ENCODE measurements at places on chromosomes 7 and 10.

DNA sequence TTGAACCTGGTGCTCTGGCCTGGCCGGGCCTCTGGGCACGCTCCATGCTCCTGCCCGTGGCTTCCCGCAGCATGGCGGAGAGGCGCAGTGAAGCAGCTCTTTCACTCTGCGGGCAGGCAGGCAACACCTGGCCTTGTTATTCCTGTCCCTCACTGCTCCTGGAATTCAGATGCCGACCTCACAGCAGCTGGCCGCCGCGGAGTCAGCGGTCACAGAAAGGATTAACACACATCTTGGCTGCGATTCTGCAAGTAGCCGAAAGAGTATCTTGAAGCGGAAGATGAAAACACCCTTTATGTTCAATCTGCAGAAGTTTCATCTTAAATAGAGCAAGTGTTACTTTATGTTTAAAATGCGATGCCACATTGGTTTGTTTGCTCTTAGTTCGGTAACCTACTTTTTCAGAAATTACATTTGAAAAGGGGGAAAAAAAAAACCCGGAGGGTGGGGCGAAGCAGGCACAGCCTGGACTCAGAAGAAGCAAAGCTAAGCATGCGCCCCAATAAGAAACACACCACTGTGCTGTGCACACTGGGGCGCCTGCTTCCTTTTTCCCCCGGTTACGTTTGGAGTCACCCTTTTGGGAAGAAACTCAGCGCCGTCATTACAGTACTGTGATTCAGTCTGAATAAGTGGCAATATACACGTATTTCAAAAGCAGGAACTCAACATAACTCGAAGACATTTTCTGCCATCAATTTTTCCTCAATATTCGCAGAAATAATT lies 42.3 kb downstream of the BRI3 start:
- no peak for DNase-seq

- DNase-seq, result no peak
Measured at GRCh38 chr10:51643734-51644133, 55.7 kb downstream of the CSTF2T start.

- DNase-seq, result no peak
Measured at GRCh38 chr10:1559311-1559710, 178.0 kb downstream of the ADARB2 start.

GRCh38 chr7:134890246-134891240 lies 95.8 kb upstream of the AGBL3 start:
- no peak for DNase-seq

GRCh38 chr10:129863201-129863663 lies 100.8 kb downstream of the EBF3 start:
- DNase-seq, result no peak

DNA sequence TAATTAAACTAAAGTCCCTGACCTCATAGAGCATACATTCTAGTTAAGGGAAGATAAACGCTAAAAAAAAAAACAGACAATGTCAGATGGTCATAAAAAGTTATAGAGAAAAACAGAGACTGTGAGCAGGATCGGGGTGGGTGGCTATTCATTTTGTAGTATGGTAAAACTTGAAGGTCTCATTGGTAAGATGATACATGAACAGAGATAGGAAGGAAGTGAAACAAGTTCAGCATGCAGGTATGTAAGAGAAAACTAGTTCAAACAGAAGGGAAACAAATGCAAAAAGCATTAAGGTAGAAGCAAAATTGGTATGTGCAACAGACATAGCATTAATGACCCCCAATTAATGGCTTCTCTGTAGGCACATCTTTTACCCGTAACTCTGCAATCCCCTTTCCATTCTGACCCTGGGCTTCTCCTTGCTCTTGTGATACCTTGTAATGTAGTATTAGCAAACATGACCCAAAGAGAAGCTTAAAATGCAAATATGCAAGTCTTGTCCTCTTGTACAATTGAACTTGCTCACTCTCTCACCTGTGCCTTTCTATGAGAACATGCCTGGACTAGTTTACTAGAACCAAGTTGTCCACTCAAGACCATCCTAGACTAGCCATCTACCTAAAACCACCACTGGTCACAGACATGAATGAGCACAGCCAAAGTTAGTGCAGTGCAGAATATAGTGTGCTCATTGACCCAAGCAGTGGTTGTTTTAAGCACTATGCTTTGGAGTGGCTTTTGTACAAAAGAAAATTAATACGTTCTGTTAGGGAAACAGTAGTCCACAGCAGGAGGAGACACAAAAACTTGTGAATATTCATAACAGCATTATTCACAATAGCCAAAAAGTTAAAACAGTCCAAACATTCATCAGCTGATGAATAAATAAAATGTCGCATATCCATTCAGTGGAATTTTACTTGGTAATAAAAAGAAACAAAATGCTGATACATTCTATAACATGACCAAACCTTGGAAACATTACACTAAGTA lies 57.0 kb downstream of the BRAF start:
- no peak for DNase-seq

DNA sequence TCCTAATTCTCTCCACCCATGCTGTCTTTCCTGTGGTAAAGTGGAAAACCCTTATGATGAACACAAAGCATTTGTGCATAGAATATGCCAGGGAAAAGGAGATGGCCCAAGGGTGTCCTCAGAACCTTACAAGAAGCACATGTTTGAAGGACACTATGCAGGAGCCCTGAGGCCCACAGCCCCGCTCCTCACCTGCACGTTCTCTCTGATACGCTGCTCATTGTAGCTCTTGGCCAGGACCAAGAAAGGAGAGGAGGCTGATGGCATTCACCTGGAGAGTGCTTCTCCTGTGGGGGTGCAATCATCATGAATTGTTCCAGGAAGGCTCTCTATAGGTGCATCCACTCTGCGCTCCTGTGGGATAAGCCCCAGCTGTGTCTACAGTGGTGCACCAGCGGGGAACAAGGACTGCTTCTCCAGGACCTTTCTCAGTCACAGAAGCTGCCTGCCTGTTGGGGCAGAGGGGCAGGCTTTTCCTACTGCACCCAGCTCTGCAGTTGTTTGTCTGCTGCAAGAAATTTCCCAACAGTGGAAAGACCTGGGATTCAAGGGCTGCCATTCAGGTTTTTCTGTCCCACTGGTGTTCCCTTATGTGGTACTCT lies 19.9 kb downstream of the AKR1C2 start:
- DNase-seq, result no peak

GRCh38 chr10:125209591-125210355 lies 49.4 kb upstream of the CTBP2 start:
- no peak for DNase-seq

- DNase-seq, result no peak
Measured at GRCh38 chr7:137882806-137883205, 36.0 kb upstream of the DGKI start.

DNA sequence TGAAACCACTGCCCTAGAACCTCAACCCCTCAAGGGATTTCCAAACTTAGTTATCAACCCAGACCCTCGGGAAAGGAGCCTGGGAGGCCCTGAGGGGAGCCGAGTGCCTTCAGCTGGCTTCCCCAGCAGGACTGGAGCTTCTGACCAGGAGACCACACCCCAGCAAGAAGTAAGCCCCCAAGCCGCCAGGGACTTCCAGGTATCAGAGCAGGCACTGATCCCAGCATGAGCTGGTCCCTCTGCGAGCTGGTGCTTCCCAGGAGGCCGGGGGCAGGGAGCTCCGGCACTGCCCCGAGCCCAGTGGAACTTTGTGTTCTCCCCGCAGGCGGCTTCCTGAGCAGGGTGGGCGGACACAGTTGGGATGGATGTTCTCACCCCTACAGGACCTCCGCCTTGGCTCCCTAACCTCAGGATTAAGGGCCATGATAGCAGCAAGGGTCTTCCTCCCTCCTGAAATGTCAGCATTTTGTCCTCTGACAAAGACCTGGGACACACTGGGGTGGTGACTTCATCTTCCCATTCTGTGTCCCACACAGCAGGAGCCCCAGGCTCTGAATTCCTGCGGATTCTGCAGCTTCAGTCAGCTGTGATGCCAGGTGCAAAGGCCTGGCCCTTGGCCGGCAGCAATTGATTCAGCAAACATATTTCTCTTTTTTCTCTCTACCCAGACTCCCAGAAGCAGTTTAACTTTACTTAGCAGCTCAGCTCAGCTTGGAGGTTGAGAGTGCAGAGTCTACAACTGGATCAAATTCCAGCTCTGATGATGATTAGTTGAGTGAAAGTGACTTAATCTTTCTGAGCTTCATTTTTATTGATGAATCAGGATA lies 11.6 kb downstream of the ATP6V0E2 start:
- no peak for DNase-seq

- DNase-seq, result no peak
Measured at GRCh38 chr10:34681933-34682332, 133.2 kb downstream of the PARD3 start.

DNA sequence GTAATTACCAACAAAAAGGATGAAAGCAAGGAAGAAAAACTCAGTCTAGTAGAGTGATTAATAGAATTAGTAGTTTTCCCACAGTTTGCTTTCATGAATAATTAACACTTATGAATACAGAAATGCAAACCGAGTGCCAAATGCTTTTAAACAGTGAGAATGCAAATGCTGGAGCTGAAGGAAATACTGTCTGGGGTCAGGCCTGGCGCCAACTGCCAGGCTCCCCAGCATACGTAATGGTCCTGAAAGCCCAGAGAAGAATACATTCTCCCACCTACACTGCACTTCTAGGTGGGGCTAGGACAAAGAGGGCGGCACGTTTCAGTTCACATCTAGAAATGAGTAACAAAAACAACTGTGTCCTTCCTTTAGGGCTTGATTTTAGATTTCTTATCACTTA lies 30.0 kb downstream of the GLUD1 start:
- DNase-seq, result no peak

- no peak for DNase-seq
Measured at GRCh38 chr10:126337251-126337810, 50.9 kb downstream of the ADAM12 start.

- DNase-seq, result no peak
Measured at GRCh38 chr10:15672469-15672868, 47.3 kb downstream of the ITGA8 start.

Data from Panc1 (cell line).